Naive B cell (primary cell): ENCODE measurements at places on chromosomes 5 and 9.
A peak's percentile ranks its signal among the peaks of the same experiment; 100 is the strongest.

GRCh38 chr5:111427762-111428161, 84.6 kb downstream of the STARD4 start:
- DNase-seq = no peak

DNA sequence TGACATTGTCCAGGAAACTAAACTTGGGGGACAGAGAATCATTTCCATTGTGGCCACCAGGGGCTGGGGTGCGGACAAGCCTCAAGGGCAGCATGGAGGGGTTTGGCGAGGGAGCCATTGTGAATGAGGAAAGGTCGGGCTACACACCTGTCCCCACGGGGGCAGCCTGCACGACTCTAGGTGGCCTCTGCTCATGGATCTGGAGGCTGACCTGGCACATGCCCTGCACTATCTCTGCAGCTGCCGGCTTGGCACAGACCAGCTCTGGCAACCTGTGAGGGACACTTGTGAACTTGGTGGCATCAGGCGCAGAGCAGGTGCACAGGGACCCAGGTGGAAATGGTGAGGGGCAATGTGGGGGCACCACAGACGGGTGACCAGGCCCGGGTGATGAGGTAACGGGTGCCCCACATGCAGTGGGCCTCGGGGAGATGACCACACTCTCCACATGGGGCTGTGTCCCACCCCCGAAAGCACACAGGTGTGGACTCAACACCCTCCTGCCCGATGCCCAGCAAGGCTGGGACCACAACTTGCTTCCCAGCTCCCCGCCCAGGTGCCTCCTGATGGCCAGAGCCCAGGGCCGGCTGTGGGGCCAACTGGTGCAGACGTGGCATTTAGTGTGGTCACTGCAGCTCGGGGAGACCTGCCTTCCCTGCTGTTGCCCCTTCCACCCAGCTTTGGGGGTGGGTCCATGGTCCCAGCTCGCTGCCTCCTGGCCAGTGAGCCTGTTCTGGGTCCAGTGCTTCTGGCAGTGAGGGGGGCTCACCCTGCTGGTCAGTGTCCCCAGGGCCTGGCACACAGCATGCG, 60.9 kb upstream of the UBAC1 start:
- DNase-seq = no peak

- DNase-seq = no peak
These were observed 366.0 kb downstream of the KDM4C start for GRCh38 chr9:7123743-7124142.

DNA sequence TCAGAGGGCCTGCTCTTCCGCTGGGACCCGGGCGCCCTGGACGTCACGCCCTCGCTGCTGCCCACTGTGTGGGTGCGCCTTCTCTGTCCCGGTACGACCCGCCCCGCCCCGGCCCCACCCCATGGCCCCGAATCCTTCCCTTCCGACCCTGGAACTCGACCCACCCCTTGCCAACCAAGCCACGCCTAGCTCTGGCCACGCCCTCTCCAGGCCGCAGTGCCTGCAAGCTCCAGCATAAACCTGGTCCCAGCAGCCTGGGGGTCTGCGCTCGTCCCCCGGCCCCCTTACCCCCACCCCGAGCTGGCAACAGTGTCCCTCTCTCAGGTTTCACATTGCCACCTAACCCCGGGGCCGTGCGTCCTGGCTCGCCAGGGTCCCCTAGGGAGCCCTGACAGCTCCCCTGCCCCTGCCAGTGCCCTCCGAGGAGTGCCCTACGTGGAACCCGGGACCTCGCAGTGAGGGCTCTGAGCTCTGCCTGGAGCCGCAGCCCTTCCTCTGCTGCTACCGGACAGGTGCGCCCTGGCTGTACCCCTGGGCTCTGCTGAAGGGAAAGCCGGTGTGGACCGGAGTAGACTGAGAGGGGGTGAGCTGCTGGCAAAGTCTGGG, 3.4 kb downstream of the ADGRD2 start:
- no peak for DNase-seq

DNA sequence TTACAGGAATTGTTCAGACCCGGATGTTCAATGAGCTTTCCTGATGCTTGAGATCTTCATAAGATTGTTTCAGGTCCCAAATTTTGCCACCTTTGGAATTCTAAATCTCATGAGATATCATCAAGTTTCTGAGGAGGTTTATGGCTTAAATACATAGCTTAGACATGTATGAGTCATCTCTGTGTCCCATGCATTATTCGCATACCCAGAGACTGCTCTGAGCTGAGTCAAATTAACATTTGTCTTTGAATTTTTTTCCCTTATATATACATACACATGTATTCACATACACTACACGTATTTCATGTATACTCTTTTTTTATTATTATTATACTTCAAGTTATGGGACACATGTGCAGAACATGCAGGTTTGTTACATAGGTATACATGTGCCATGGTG, 744.6 kb downstream of the BRINP1 start:
- no peak for DNase-seq

DNA sequence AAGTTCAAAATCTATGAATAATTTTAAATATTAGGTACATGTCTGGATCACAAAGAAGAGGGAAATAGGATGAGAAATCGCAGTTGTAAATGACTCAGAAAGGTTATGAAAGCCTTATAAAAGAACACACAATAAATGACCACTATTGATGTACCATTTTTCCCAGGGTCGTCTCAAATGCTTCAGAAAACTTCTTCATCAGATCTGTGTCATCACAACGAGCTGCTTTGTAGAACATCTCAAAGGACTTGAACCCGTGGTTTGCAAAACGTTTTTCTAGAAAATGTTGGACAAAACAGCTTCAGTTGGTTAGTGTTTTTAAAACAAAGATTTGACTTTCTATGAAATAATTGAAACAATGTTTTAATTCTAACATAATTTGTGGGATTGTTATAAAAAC, 100.1 kb downstream of the SVEP1 start:
- DNase-seq = no peak

GRCh38 chr5:102798104-102798785, 43.1 kb downstream of the PAM start:
- DNase-seq = no peak

DNA sequence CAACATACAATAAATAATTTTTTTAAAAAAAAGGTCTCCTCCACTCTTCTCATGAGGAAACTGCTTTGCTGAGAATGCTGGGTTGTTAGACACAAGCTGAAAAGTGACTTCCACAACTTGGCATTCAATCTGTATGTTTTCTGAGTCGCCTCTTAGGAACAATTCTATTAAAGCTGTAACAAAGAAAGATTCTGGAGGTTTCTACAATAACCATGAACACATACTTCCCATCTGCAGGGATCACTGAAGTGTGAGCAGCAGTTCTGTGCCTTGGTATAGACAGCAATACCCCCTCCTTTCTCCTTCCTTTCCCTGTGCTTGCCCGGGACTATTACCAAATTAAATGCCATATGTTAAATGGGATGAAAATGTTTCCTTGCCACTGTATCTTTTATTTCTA, 1.5 kb downstream of the DIRAS2 start:
- DNase-seq = no peak

DNA sequence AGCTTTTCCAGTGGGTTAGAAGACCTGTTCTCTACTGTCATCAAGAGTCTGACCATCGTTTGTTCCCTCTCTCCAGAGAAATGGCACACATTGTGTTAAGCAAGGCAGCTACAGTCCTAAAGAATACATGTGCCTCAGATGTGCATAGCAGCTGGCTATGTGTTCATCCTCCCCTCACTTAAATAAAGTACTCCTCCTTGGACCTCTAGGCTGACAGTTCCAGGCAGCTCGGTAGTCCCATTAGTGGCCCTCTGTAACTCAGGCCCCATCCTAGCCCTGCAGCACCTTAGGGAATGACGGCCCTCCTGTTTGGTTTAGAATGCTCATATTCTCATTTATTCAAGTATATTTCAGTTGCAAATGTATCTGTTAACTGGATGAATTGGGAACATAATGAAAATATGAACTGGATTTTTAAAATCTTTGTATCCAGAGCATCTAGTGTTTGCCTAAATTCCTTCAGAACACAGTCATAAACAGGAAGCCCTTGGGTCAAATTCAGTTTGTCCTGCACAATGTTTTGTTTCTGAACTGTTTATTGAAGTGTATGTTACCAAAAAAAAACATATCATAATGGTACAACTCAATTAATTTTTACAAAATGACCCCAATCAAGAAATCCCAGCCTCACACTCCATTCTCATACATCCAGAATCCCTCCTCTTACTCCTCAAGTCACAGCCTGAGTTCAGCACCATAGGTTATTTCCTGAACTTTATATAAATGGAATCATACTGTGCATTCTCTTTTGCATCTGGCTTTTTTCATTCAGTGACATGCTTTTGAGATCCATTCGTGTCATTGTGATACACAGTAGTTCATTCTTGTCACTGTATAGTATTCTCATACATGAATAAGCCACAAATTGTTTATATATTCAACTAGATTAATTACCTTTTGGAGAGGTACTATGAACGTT, 1.6 kb upstream of the ASPN start:
- DNase-seq = no peak

DNA sequence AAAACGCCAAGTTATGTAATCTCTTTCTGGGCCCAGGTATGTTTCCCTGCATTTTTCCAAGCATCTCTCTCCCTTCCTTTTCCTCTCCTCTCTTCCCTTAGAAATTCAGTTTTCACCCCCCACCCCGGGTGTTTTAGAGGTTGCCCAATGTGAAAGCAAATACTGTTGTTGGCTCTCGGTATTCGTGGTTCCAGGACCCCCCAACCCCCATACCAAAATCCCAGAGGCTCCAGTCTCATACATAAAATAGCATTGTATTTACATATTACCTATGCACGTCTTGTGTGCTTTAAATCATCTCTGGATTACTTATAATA, 48.8 kb downstream of the ACER2 start:
- DNase-seq = no peak

DNA sequence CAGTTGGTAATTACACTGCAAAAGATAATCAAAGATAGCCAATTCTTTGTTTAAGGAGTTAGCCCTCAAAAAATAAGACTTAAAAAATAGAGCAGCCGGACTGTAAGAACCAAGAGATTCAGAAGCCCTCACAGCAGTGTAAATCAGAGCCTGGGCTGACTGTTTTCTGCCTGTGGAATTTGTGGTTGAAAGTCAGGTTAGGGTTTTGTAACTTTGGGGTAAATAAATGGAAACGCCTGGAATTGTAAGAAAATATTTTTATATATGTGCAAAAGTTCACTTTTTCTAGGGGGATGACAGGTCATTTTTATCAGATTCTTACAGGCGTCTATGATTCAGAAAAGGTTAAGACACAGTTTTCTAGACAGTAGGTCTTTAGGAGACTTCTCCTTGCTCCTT, 35.6 kb downstream of the KLHL3 start:
- no peak for DNase-seq

- DNase-seq = no peak
These were observed 25.2 kb upstream of the GLRA1 start for GRCh38 chr5:151949701-151950308.

DNA sequence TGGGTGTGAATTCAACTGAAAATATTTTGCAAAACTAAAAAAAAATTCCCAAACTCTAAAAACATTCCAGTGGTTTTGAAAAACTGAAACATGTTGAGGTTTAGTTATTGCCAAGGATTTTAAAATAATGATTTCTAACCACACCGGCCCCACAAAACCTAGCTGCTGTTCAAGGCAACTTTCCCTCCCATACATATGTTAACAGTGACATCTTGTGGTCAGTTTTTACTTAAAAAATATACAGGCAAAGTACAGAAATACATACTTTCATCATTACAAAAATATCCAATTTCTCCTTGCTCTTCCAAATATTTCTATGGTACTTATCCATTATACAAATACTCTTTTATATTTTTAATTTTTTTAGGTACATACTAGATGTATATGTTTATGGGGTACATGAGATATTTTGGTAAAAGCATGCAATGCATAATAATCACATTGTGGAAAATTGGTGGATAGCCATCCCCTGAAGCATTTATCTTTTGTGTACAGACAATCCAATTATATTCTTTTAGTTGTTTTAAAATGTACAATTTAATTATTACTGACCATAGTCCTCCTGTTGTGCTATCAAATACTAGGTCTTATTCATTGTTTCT, 34.4 kb upstream of the MRPS30 start:
- DNase-seq = peak; percentile 1

DNA sequence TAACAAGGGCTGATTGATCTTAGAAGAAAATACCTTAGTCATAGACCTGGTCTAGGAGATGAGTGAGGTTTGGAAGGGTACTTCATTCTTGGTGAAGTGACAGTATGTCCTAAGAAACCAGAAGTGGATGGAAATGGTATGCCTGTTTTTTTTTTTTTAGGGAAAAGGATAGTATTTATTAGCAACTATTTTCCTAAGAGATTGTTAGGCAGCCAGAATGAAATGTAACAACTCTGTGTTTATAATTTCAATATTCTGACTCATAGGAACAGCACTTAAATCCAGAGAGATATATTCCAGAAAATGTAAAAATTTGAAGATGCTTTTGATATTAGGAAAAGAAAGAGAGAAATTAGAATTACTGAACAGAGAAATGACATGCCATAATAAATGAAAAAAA, 21.2 kb upstream of the ARL14EPL start:
- DNase-seq = no peak

- no peak for DNase-seq
These were observed 18.3 kb upstream of the CAMSAP1 start for GRCh38 chr9:135925496-135926133.

DNA sequence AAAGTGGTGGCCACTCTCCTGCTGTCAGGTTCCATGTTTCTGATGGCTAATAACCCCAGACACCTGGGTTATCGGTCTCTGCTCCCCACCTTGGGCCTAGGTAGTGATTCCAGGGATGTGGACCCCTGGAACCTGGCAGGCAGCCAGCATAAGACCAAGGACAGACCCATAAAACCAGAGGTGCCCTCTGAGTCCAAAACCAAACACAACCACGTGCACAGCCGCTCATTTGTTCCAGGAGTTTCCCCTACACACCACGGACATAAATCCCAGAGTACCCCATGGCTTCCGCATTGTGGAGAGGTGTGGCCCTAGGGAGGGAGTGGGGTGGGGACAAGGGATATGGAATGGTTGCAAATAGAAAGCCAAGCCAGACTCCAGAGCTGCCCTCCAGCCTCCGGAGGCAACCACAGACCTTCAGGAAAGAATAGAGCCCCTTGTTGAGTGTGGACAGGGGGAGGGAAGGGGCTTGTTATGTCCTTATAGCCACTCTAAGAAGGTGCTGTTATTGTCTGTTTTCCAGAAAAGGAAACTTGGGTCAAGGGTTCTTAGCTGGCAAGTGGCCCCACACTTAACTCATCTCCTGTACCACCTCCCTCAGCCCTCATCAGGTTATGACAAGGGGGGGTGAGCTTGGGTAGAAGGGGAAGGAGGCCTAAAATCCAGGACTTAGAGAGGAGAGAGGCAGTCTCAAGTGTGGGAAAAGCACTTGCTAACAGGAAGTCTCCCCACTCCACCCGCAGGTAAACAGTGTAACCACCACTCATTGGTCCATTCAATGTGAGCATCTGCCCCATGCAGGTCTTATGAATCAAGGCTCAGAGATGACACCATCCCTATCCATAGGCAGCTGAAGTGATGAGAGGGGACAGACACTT, 23.6 kb upstream of the CYSTM1 start:
- no peak for DNase-seq

- DNase-seq = no peak
These were observed 39.0 kb upstream of the TARS1 start for GRCh38 chr5:33401482-33402390.

DNA sequence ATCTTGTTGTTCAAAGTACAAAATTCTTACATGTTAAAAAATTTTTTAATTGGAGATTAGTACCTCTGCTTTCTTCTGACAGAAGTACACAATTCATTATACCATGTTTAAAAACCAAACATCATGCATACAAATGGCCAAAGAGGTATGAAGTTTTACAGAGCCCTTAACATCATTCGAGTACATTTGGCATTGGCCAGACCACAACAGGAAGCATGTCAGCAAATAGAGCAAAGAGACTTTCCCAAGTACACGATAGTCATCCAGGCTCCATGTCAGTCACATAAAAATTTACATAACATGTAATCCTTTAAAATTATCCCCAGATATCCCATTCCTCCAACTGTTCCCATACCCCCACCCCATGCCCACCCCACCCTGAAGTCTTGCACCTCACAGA, 22.5 kb downstream of the HMGCS1 start:
- no peak for DNase-seq
